ENCODE measurements at places on chromosomes 3 and 15.
A peak's percentile ranks its signal among the peaks of the same experiment; 100 is the strongest.

GRCh38 chr3:58766587-58767282 lies 100.2 kb upstream of the FAM3D start:
- no peak for DNase-seq

DNA sequence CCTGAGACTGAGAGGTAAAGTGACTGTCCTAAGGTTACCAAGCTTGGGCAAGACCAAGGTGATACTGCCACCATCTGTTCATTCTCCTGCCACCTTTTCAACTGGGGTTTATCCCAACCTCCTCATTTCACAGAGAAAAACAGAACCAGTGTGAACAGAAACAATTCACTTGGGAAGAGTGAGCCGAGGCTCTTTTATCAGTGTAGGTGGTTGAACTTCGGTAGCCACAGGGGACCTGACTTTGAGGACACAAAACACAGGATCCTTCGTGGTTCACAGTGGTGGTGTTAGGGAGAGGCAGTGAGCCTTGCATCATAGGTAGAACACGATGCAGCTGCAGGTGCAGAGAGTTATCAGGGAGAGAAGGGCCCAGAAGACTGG lies 72.8 kb upstream of the ICE2 start:
- DNase-seq = no peak

- DNase-seq = no peak
Measured at GRCh38 chr3:30600572-30600971, 5.8 kb upstream of the TGFBR2 start.

- DNase-seq = no peak
Measured at GRCh38 chr3:135412475-135412874, 553.1 kb upstream of the PPP2R3A start.

GRCh38 chr3:180804916-180805315 lies 107.6 kb upstream of the FXR1 start:
- DNase-seq = no peak

DNA sequence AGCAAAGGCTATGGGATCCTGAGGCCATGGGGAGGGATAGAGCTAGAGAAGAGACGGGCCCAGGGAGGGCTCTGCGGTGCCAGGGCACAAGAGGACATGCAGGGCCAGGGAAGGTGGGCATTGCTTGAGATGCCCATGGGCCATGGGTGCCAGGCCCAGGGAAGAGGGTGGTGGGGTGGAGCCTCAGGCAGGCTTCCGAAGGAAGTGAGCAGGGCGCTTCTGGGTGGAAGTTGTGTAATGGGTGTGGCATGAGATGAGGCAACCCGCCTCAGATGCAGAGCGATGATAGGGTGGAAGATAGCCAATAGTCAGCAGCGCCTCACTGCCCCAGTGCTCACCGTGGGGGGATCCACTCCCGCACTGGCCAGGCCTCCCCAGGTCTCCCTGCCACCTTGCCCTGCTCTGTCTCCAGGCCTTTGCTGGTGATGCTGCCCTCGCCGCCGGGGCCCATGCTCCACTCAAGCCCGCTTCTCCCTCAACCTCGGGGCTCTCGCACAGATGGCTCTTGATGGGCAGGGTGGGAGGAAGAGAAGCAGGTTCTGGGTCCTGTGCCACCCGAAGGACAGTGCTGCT lies 51.4 kb downstream of the DNAJB8 start:
- DNase-seq = no peak

DNA sequence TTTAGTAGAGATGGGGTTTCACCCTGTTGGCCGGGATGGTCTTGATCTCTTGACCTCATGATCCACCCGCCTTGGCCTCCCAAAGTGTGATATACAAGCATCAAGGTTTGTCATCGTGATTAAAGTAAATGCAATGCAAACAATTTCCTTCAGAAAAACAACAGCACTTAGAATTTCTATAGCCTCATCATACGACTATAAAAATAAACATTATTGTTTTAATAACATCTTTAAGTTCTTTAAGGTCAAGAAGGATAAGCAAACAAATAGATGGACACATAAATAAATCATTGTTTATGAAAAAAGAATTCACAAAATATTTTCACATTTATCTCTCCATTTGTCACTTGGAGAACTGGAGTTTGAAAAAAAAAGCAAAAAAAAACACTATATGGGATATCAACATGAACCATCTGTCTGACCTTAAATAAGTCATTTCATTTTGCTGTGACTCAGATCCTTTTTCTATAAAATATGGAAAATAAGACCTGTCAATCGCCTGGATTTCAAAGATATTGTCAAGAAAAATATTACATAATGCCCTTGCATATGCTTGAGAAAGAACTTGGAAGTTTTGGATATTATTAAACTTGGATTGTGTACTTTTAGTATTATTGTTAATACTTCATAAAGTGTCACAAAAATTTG lies 642.0 kb upstream of the KCNMB2 start:
- no peak for DNase-seq

DNA sequence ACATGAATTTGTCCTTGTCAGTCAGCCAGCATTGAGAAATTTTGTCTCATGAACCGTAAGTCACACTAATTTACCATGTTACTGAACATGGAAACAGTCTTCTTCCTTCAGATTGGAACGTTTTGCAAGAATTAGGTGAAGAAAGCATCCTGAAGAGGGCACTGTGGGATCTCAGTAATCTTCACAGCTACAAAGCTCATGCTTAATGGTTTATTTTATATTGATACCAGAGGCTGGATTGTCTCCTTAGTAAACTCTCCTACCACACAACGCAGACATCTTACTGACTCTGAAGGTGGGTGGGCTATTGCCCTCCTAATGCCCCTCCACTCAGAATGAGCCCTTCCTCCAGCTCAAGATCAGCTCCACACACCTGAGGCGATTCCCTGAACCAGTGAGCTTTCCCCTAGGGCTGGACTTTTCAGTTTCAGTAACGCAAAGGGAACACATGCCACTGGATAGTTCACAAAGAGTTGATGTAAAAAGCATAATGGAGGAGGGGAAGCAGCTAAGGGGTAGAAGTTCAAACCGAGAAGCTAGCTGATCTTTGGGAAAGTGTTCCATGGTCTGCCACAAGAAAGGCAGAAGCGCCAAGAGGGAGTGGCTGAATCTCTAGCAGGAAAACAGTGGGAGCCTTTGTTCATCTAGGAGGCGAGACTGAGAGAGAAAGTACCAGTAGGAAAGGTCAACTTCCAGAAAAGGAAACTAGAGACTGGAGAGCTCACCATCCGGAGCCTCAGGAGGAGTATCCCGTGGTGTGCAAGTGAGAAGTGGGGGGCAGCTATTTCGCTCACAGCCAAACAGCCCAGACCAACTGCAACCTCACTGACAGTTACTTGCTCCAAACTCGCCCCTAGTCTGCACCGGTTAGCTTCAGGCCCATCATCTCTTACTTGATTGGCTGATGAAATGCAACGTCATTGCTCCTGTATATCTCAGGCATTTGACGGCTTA lies at the start of gene SLC9C1:
Gene SLC9C1 (minus strand): TSS at position 849 of the 954 bp plus-strand sequence. CDS start 7,425 bp downstream, outside the sequence.
- DNase-seq = peak; percentile 59

GRCh38 chr15:56102441-56102840 lies 109.0 kb upstream of the NEDD4 start:
- DNase-seq = no peak

DNA sequence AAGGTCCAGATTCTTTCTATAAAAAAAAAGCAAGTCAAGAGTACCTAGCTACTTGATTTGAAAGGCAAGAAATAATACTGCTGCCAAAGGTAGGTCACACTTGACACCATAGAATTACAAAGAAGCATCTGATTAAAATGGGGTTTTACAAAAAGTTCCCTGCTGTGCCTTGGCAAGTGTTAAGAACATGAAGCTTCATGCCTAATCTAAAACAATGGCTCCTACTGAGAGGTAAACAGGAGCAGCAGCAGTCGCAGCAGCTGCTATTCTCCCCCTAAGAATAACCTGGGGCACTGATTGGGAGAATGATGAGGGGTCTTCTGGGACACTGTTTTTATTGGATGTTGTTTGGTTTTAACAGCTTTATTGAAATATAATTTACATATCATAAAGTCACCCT lies 14.1 kb downstream of the UBP1 start:
- DNase-seq = no peak

DNA sequence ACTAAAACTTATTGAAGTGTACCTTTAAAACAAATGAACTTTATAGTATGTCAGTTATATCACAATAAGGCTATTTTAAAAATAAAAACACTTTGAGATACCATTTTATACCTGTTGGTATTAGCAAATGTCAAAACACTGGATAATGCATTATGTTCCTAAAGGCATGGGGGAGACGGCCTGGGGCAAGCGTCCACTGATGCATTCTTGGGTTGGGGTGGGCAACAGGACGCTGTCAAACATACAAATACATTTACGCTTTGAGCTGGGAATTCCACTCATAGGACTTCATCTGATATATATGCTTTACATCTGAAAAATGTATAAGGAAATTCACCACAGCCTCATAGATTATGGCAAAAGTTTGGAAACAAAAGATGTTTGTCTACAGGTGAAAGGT lies 7.6 kb upstream of the GATA2 start:
- DNase-seq = peak; percentile 19
